ENCODE measurements at places on chromosomes 7 and 10.

GRCh38 chr7:88317422-88317821 is 10.7 kb upstream of the STEAP4 start:
- DNase-seq = no peak

DNA sequence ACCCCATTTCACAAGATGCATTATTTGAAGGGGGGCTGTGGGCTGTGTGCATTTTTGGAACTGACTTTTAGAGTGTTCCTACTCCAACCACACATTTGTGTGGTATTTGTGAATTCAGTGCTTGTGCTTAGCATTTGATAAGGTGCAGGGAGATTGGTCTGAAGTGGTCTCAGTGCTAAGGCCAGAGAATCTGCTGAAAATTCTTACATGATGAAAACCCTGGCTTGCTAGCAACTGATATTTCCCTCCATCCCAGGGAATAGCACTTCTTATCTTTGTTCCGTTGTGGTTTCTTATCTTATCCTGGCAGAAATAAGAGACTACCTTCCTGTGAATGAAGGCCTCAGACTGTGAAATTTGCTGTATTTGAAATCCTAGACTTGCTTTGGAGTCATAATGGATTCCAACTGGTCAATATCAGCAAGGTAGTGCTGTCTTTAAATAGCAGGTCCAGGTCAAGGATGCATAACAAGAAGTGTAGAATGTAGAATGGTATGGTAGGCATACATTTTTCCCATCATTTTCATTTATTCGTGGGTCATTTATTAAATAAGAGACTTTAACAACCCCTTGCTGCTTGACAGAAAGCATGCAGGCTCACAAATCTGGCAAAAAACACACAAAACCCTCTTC is 986.9 kb downstream of the REEP3 start:
- DNase-seq = no peak

DNA sequence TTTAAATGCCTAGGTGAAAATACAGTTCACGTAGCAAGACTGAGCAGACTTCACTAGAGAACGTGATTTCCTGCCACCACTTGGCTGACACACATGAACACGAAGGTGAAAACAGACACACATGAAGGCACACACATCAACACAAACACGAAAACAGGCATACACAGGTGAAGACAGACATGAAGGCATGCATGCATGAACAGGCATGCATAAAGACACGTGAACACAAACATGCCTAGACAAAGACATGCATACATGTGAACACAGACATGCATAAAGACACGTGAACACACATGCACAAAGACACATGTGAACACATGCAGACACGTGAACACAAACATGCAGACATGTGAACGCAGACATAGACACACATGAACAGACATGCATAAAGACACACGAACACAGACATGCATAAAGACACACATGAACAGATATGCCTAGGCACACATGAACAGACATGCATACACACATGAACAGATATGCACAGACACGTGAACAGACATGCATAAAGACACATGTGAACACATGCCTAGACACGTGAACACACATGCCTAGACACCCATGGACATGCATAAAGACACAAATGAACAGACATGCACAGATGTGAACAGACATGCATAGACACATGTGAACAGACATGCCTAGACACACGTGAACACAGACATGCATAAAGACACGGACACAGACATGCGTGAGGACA is 243.1 kb downstream of the ZMYND11 start:
- DNase-seq = no peak

DNA sequence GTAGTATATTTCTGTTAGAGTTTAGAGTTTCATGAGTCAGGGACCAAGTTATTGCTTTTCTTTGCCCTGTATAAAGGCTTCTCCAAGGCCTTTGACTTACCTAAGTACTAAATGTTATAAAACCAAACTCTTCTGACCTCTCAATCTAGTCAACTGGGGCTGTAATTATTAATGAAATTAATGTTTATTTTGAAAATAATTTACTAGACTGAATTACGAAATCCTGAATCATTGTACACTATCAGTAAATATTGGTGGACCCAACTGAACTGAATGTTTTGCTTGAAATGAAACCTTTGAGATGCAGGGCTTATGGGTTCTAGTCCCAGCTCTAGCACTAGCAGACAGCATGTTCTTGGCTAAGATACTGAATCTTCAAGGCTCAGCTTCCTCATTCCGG is 1.7 kb upstream of the CYP2C9 start:
- no peak for DNase-seq

DNA sequence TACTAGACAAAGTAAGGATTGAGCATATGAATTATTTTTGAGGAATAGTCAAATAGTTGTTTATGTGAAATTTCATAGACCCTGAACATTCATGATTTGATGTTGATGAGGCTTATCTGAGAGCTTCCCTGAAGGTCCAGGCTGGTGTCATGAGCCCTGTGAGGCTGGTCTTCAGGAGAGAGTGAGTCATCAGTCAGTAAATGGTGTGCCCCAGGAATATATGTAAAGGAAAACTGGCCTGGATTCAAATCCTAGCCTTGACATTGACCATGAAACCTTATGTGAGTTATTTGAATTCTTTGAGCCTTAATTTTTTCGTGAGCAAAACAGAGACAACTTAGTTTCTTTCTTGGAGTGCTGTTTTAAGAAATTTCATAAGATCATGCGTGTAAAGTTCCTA is 6.2 kb downstream of the TMEM236 start:
- no peak for DNase-seq

DNA sequence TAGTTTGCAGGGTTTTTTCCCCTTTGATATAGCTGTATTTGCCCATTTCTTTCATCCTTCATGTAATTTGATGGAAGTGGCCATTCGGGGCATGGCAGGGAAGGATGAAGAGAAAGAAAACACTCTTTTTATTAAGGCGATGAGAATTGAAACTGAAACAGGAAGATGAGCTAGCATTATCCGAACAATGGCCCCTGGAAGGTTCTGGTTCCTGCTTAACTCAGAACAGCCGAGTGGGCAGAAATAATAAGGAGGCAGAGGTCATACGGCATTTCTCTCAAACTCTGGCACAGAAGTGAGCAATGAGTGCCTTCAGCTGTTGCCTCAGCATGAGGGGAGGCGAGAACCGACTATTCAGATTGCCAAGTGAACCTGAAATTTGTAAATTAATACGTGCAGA is 113.2 kb upstream of the MYO3A start:
- DNase-seq = no peak

DNA sequence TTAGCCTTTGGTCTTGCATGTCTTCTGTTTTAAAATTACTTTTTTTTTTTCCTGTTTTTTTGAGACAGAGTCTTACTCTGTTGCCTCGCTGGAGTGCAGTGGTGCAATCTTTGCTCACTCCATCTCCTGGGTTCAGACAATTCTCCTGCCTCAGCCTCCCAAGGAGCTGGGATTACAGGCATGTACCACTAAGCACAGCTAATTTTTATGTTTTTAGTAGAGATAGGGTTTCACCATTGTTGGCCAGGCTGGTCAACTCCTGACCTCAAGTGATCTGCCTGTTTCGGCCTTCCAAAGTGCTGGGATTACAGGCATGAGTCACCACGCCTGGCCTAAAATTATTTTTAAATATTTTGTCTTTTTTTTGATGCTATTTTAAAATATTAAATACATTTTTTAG is 38.5 kb downstream of the MLLT10 start:
- no peak for DNase-seq

- DNase-seq = no peak
These were observed 9.3 kb upstream of the SPOCK2 start for GRCh38 chr10:72097448-72098300.

GRCh38 chr7:1438821-1439220 is 20.4 kb downstream of the MICALL2 start:
- DNase-seq = no peak

DNA sequence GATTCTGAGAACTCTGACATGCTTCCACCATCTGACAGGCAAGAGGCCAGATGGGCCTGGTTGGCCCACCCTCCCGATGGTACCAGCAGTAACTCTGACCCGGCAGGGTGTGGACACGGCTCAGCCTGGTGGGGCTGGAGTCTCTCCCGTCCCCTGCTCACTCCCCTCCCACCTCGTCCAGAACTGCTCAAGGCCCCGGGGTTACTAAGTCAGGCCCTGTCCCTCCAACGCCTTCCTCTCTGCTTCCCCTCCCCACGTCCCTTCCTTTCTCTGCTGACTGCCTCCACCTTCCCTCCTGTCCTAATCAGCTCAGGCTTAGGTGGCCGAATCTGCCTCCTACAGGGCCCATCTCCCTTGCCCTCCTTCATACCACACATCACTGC is 12.5 kb downstream of the CALML5 start:
- no peak for DNase-seq

GRCh38 chr7:48052748-48053147 is 17.4 kb downstream of the C7orf57 start:
- DNase-seq = no peak

- no peak for DNase-seq
These were observed 153.9 kb upstream of the PCBD1 start for GRCh38 chr10:71042216-71042615.

DNA sequence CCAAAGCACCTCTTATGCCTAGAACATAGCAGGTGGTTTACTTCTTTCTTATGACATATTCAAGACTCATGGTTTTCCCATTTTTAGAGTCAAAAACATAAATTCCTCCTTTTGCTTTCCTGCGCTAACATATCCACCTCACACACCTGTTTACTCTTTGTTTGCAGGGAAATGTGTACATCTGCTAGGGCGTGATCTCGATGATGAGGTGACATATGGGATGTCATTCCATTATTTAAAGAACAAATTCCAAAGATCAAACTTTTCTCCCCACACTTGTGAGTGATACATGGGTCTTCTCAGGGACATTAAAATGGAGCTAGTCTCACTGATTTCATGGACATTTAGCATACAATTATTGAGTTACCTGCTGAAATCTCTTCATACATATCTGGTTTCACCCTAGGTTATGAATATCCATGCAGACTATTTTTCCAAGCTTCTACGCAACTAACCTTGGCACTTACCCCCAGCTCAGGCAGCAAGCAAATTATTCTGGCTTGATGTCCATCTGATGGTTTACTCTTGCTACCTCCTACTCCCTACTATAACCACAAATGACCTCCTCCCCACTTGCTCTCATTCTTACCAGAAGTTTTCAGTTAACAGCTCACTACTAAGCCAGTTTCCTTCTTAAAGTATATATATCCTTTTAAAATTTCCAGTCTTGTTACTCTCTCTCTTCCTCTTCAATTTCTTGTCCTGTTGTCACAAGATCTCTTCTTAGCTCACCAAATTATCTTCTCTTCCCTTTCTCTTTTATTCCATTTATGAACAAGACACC is 208.5 kb downstream of the RNLS start:
- DNase-seq = no peak

- no peak for DNase-seq
These were observed 430.5 kb downstream of the MDFIC start for GRCh38 chr7:115352375-115352774.

DNA sequence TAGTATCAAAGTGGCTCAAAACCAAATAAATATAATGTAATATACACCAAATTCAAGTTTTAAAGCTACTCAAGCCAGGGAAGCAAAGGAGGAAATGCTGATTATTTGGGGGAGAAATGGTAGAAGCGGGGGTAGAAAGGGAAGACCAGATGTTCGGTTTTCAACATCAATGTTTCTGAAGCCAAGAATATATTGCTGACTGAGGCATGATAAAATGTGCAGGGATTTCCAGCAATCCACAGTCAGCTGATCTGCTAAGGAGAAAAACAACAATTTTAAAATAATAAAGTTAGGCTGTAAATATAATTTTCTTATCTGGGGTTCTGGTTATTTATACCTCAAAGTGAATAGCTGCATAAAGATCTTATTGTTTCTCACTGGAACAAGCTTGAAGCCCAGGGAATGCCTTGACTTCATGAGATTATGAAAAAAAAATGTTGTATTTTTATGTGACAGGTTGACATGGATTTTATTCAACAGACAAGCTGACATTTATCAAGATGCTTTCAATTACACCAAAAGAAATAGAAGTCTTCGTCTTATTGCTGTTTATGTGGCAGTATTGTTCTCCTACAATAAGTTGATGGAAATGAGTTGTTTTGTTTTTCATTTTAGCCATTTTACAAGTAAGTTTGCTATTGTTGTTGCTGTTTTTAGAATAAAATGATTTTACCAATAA is 28.6 kb upstream of the BMPER start:
- DNase-seq = no peak

- DNase-seq = no peak
These were observed 130.5 kb downstream of the KLF6 start for GRCh38 chr10:3654496-3654895.

DNA sequence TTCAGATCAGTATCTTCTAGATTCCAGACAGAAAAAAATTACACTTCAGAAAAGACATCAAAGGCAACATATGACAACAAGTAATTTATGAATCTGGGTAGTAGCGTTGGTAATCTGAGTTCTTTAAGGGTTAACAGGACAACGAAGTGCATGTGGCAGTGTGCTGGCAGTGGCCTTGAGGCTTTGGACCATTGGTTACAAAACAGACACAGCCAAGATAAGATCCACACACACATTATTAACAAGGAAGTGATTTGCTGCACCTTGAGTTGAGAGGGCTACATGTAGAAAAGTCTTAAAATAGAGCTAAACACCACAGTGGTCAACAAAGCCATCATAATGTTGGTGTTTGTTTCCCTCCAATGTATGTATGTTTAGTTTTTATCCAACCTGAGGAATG is 40.6 kb downstream of the AKR1D1 start:
- DNase-seq = no peak

GRCh38 chr7:44989132-44989531 is 10.3 kb upstream of the MYO1G start:
- DNase-seq = no peak

DNA sequence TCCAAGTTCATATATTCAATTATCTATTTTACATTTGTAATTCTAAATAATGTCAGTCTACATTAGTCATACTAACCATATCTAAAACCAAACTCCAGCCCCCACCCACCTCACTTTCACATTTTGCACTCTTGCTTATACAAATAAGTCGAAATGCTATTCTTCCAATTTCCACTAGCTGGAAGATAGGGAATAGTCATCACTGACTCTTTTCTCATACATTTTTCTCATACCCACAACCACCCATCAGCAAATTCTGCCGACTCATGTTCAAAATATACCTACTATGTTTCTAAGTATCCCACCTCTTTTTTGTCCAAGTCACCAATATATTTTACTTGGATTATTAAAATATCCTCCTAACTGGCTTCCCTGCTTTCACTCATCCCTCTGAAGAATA is 93.2 kb upstream of the DGKB start:
- no peak for DNase-seq

GRCh38 chr7:141001122-141001521 is 13.6 kb downstream of the MRPS33 start:
- DNase-seq = no peak
